ENCODE measurements at places on chromosomes 16 and 17. TPM values are rescaled to one million over a fixed set of nuclear protein-coding genes. Genes with fewer than 3 reads are reported as not detected.

RPH3AL gene
- polyA plus RNA-seq: 1.9 TPM

MAPT gene
- polyA plus RNA-seq: not detected

- no peak overlapping the region for H3K27ac ChIP-seq
- H3K4me3 ChIP-seq: no peak overlapping the region
- no peaks in the 10 kb centered on the region for H3K36me3 ChIP-seq
- H3K27me3 ChIP-seq: peaks cover 17% of the 10 kb centered on the region
- peaks cover 5% of the 10 kb centered on the region for H3K4me1 ChIP-seq
Measured at GRCh38 chr17:6457688-6458459, 13.6 kb downstream of the PIMREG start.

DNA sequence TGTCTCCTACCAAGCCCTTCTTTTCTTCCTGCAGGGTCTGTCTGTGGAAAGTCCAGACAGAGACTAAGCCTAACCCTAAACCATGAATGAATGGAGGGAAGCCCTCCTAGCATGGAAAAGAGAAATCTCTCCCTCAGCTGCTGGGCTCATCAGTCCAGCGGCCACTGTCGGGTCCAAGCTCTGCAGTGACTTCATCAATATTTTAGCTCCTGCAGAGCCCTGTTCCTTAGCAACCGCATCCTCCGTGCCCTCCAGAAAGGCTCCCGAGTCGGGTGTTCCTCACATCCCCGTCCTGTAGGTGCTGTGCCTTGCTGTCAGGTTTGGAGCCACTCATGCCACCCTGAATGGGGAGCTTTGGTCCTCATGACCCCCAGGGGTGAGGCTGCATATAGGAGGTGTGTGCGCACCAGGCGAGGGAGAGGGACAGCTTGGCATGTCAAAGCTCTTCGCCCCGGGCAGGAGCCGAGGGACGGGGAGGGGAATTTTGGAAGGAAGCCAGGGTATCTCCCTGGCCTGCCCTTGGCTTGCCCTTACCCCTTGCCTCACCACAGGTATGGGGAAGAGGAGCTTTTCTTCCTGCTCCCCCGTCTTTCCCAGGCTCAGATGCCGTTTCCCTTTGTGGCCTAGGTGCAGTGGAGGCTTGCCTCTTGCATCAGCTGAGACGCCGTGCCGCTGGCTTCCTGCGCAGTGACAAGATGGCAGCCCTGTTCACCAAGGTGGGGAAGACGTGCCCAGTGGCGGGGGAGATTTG lies 23.9 kb downstream of the SGSM2 start:
- no peaks in the 10 kb centered on the region for H3K27me3 ChIP-seq
- H3K36me3 ChIP-seq: peaks cover 5% of the 10 kb centered on the region
- DNase-seq: no peak
- no peak overlapping the region for H3K27ac ChIP-seq

- H3K36me3 ChIP-seq: peaks cover 97% of the 10 kb centered on the region
- DNase-seq: no peak
- no peak overlapping the region for H3K4me3 ChIP-seq
- peak overlapping the region; percentile 20 for H3K27ac ChIP-seq
- H3K4me1 ChIP-seq: no peaks in the 10 kb centered on the region
- H3K27me3 ChIP-seq: no peaks in the 10 kb centered on the region
Measured at GRCh38 chr16:4833584-4833983, 13.5 kb downstream of the GLYR1 start.

GRCh38 chr16:51200793-51201192 lies 49.7 kb upstream of the SALL1 start:
- H3K27me3 ChIP-seq: no peaks in the 10 kb centered on the region
- no peaks in the 10 kb centered on the region for H3K36me3 ChIP-seq
- DNase-seq: no peak
- H3K27ac ChIP-seq: no peak overlapping the region
- H3K4me1 ChIP-seq: no peaks in the 10 kb centered on the region

Measured in CD14-positive monocyte (primary cell).